ENCODE measurements at places on chromosomes 6 and 20.

GRCh38 chr20:53597030-53597482, 3.4 kb upstream of the ZNF217 start:
- DNase-seq, result no peak

DNA sequence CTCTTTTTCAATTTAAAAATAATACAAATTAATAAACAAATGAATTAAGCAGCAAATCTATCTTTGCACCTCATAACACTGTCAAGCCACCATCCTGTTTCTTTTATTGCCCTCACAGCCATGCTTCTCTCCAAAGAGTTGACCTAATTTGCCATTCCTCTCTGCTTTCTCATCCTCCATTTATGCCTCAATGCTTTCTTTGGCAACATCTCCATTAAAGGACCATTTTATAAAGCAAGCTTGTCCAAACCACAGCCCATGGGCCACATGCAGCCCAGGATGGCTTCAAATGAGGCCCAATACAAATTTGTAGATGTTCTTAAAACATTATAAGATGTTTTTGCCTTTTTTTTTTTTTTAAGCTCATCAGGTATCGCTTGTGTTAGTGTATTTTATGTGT, 26.4 kb upstream of the MEI4 start:
- no peak for DNase-seq

DNA sequence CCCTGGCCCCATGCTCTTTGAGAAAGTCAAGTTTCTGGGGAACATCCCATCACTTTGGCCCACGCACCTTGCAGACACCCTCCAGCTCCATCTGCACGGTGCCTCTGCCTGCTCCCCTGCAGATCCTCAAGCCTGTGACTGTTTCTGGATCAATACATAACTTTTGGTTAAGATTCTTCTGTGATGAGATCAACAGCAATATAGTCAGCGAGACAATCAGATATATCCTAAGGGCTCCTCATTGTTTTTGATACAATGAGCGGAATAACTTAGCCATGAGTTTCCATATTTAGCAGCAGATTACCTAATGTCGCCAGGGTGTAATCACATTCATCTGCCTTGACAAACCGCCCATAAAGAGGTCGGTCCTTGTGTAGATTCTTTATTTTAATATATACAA, 109.3 kb upstream of the MTHFD1L start:
- DNase-seq, result no peak

- DNase-seq, result peak; percentile 73
Observed at GRCh38 chr20:50876816-50877215, 54.4 kb downstream of the ADNP start.

DNA sequence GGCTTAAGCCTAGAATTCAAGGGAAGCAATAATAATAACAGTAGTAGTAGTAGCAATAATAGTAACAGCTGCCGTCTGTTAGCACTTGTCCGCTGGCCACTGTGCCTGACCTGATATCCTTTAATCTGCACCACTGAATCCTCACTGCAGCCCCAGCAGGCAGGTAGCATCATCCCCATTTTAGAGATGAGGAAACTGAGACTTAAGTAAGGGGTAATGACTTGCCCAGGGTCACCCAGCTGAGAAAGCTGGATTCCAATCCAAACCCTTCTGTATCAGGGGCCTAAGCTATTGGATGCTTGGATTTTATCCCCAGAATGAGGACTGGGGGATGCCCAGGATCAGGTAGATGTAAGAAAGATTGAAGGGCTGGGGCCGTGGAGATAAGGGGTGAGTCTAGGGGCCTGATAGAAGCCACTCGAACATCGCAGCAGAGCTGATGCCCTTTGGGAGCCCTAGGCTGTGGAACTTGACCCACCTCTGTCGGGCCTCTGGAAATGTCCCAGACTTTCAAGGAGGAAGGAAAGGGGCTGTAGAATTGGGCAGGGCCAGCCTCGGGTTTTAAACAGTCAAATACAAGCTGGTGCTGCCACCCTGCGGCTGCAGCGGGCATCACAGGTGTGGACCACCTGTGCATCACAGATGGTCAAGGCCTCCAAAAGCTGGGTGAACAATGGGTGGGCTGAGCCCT, 102.1 kb upstream of the MYL9 start:
- DNase-seq, result peak; percentile 90

DNA sequence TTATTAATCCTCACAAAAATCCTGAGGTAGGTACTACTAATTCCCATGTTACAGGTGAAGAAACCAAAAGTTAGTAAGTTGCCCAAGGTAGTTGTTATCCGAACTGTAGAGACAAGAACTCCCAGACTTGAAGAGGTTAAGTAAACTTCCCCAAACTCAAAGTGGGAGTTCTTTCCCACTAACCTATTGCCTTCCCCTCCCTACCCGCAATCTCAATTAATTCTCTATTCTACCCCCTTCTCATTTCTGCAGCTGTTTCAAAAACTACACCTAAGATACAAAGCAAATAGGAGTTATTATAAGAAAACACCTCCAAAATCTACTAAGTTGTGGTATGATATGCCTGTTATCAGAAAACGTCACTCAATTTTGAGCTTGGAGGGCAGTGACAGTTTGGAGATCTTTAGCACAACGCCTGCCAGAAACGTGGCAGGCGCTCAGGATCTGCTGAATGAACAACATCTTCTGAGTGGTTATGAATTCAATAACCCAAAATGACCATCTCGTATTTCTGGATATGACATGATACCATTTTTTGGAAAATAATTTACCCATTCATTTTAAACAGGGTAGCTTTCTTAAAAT, 7.1 kb downstream of the CSNK2A1 start:
- no peak for DNase-seq

DNA sequence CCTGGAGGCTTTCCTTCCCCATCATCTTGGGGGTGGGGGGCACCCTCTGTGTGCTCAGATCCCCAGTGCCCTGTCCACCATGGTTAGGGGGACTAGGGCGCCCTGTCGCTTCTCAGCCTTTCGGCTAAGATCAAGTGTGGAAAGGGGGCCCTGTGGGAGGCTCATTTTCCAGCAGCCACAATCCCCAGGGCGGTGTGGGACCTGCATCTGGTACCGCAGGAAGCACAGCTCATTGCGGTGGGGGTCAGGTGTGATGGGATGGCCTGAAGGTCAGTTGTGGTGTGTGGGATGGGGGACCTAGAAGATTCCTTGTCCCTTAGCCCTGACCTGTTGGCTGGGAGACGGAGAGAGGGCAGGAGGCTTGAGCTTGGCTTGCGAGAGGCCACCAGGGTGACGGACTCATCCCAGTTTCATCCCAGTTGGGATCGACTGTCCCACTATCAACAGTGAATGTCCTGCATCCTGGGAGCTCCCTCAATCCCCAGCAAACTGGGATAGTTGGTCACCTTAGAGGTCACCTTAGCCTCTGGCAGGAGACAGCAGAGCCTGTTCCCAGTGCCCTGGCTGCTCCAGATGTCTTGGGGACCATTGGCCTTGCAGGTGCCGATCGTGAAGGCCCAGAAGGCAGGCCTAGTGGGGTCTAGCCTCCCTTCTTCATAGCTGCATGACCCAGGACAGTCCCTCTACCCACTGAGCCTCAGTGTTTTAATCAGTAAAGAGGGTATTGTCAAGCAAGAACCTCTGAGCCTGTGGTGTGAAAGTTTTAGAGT, 64.5 kb upstream of the PMEPA1 start:
- DNase-seq, result peak; percentile 74

DNA sequence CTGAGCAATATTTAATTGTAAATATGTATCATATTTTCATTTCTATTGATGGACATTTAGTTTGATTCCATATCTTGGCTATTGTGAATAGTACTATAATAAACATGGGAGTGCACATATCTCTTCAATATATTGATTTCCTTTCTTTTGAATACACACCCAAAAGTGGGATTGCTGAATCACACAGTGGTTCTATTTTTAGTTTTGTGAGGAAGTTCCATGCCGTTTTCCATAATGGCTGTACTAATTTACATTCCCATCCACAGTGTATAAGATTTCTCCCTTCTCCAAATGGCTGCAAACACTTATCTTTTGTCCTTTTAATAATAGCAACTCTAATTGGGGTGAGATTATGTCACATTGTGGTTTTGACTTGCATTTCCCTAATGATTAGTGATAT, 86.7 kb upstream of the RAB32 start:
- DNase-seq, result no peak

- DNase-seq, result no peak
Observed at GRCh38 chr6:56072856-56073255, 174.5 kb downstream of the COL21A1 start.

DNA sequence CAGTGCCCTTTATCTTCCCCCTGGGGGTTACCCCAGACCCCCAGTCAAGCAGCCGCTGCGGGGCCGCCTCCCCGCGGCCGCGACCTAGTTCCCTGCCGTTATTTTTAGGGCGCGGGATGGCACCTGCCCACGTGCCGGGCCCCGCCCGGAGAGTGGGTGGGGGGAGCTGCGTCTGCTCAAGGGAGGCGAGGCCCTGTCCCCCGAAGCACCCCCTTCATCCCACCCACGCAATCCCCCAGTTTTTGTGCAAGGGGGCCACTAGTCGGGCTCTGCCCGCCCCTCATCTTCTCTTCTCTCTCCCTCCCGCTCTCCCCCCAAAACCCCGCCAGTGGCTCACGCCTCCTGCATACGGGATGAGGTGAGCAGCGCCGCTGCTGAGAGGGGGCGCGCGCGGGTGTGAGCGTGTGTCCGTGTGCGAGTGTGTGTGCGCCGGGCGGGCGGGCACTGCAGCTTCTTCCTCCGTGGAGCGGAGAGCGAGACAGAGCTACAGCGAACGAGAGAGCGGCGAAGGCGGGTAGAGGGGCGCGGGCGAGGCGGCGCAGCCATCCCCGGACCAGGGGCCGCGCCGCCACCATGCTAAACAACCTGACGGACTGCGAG, at the start of gene SLC12A5:
TSS of gene SLC12A5 (plus strand) at position 444 of the 600 bp plus-strand sequence. CDS start at position 574, 130 bp downstream.
- peak; percentile 77 for DNase-seq

- no peak for DNase-seq
Observed at GRCh38 chr6:106046116-106046853, 39.9 kb upstream of the PRDM1 start.

GRCh38 chr20:40965671-40966070, 63.0 kb upstream of the TOP1 start:
- peak; percentile 56 for DNase-seq

GRCh38 chr6:17149571-17149970, 47.7 kb downstream of the STMND1 start:
- DNase-seq, result no peak

DNA sequence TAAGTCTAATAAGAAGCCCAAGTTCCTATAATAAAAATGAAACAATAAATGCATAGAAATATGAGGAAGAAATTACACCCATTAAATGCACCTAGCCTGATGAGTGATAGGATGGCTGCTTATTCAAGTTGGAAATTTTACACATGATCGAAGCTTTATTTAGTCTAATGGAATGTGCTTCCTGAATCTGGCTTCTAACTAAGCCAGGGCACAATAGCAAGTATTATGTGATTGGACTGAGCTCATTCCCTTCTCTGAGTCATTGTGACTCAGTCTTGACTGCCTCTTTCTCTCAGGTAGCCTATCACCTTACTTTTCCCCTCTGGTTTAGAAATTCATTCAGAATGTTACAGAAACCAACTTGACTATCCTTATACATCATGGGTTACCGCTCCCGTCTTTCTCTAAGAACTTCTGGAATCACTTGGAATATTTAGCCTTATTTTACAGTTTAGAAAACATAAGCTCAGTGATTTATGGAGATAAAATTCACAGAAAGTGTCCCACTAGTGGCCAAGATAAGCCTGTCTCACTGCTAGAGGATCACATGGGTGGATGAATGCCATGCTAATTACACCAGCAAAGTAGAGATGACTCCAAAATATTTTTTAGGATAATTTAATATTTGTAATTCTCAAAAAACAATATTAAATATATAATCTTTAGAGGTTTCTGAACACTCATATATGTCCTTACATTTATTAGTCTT, 505.3 kb upstream of the JAG1 start:
- no peak for DNase-seq

- no peak for DNase-seq
Observed at GRCh38 chr6:150712505-150713252, 113.0 kb downstream of the PLEKHG1 start.

DNA sequence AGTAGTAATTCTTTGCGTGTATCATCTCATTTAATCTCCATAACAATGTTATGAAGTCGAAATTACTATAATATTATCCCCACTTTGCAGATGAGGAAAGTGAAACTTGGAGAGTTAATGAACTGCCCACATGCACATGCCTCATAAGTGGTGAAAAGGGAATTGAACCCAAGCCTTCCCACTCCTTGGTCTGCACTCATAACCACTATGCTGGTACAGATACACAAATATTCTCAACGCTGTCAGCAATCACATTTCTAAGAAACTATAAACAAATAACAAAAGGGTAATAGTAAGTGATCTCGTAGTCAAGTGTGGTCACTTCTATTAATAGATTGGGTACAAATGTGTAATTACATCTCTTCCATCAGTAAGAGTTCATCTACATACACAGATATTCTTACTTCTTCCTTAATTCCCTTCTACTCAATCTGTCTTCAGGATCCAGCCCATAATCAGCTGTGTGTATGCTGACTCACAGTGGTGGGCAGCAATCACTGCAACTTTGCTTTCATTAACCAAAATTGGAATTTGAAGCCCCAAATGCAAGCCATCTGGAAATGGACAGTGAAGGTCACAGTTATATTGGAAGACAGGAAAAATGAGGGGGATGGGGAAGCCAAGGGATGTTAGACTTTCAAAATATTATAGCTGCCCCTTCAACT, 6.6 kb downstream of the PRSS35 start:
- no peak for DNase-seq

DNA sequence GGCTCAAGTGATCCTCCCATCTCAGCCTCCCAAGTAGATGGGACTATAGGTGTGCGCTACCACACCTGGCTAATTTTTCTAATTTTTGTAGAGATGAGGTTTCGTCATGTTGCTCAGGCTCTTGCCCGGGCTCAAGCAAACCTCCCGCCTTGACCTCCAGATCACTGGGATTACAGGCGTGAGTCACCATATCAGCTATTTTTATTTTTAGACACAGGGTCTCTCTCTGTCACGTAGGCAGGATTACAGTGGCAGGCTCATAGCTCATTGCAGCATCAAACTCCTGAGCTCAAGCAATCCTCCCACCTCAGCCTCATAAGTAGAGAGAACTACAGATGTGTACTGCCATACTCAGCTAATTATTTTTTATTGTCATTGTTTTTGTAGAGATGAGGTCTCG, 41.7 kb downstream of the SLC23A2 start:
- DNase-seq, result no peak

GRCh38 chr20:420721-421574, 12.8 kb downstream of the RBCK1 start:
- no peak for DNase-seq

DNA sequence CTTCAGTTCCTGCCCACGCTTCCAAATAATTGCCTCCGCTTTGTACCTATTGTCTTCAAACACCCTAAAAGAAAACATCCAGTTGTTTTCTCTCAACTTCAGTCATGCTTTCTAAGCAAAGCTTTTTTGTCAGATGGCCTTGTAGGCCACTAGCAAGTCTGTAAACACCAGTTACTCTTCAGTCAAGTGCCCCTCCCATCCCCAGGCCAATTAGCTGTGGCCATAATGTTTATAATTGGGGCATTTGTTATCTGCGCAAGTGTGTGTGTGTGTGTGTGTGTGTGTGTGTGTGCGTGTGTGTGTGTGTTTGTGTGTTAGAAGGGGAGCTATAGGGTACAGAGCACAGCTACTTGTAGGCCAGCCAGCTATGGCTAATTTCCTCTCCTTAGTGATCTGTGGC, 272.4 kb upstream of the MARCKS start:
- no peak for DNase-seq

- peak; percentile 51 for DNase-seq
Observed at GRCh38 chr20:40639676-40640355, 49.2 kb downstream of the MAFB start.
